Fibroblast of lung (primary cell): ENCODE measurements at places on chromosomes 1 and 21. TPM values are rescaled to one million over a fixed set of nuclear protein-coding genes. Genes with fewer than 3 reads are reported as not detected.

Gene CDC20
- 16.7 and 88.0 TPM in 2 replicates for polyA plus RNA-seq

DNA sequence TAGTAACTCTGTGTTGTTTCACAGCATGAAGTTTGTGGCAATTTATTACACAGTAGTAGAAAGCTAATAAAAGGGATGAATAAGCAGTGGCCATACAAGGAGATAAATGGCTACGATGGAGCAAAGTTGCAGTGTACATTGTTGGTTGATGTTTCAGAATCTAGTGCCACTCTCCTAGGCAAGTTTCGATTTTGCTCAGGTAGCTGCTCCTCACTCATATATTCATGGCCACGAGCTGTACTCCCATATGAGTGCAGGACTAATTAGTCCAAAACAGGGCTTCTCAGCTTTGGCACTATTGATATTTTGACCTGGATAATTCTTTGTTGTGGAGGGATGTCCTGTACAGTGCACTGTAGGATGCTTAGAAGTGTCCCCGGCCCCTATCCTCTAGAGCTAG is 30.0 kb upstream of the ATP1A1 start:
- DNase-seq: no peak

Gene AGBL4
- not detected in 2 replicates for polyA plus RNA-seq

GRCh38 chr1:203506858-203507626 is 13.1 kb downstream of the OPTC start:
- DNase-seq: no peak
